Smooth muscle cell of the brain vasculature (primary cell): ENCODE measurements at places on chromosomes 16 and 17.

DNA sequence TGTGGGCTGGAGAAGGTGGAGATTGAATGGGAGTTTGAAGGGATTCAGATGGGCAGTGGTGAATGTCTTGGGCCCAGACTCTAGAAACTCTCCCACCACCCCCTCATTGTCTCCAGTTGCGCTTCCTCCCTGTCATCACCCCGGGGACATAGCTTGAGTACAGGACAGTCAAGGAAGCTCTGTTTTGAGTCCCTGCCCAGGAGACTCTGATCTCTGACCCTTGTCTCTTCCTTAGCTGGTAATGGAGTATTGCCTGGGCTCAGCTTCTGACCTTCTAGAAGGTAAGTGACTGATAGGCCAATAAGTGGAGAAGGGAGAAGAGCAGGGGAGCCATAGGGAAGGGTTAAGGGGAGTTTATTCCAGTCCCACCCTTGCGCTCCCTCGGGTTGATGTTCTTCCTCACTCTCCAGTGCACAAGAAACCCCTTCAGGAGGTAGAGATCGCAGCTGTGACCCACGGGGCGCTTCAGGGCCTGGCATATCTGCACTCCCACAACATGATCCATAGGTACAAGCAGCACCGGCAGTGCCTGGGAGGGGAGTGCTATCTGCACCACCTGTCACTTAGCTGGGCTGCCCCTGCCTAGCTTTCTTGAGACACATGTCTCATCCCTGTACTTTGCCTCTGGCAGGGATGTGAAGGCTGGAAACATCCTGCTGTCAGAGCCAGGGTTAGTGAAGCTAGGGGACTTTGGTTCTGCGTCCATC lies 5.0 kb downstream of the TAOK2 start:
- no peak for DNase-seq

DNA sequence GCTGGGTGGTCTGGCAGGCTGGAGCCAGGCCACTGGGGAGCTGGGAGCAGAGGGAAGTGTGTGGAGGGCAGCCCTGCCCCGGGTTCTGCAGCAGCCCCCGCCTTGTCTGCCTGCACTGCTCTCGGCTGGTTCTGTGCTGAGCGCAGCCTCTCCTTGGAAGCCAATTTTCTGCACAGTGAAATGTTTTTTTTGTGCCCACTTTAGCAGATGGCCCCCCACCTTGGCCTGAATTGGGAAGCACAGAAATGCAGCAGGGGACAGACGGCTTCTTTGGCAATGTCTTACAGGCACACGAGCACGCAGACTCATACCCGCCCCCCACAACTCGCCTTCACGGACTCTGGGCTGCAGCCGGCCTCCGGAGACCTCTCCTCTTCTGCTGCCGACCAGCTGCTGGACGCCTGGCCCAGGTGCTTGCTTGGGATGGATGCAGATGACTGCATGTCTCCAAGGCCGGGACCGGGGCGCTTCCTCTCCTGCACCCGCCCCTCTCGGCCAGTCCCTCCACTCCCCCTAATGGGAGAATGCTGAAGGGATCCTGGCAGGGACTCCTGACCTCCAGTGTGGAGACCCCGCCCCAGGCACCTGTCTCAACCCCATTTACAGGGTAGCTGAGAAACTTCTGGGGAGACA lies 14.8 kb downstream of the NPTX1 start:
- DNase-seq, result no peak

DNA sequence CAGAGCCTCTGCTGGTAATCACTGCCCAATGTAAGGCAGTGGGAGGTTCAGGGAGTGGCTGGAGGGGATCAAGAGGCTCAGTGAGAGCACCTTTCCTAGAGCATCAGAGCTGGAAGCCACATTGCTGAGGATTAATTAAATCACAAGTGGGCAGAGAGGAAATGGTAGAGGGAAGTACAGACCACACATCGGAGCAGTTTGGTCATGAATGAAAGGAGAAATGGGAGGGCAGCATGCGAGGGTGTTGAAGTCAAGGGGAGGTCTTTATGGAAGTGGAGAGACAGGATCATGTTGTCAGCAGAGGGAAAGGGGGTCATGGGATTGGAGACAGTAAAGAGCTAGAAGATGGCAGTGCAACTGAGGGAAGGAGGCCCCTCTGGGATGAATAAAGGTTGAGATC lies 2.3 kb downstream of the CCL17 start:
- no peak for DNase-seq

GRCh38 chr16:73724503-73724902 lies 572.1 kb upstream of the PSMD7 start:
- DNase-seq, result no peak

- no peak for DNase-seq
Measured at GRCh38 chr17:4597975-4598374, 13.6 kb downstream of the SMTNL2 start.

- DNase-seq, result no peak
Measured at GRCh38 chr17:596763-597644, 117.6 kb downstream of the VPS53 start.

DNA sequence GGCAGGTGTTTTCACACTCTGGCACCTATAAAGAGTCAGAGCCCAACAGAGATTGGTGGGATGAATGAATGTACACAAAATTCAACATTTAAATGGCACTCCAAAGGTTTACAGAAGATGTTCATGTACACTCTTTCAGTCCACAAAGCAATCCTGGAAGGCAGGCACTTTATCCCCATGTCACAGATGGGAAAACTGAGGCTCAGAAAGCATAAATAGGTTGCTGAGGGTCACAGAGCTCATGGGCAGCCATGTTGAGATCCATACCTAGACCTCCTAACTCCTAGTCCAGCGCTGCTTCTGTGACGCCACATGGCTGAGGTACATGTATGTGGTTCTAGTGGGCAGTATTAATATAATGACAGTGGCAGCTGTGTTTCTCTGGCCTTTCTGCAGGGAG lies 157.7 kb upstream of the LHX1 start:
- DNase-seq, result no peak

DNA sequence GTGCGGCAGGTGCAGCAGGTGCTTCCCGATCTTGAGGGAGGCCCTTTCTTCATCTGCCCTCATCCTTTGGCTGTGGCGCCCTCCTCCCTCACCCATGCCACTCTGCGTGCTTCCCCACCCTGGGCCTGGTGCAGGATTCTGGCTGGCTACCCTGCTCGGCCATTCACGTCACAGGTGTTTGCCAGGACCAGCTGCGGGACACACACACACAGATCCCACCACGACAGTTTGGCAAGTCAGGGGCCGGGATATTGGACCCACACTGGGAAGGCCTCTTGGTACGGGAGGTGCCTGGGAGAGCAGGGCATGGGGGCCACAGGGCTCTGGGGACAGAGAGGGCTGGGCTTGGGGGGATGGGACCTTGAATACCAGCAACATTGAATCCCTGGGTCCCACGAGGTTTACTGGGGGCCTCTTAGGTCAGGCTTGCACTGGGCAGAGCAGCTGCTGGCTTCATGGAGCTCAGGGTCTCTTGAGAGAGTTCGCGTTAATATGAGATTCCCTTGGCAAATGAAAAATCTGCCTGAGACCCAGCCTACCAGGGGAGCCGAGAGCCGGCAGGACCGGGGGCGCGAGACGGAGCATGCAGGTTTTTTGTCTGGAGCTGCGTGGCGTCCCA lies 15.1 kb downstream of the ADCY7 start:
- no peak for DNase-seq

DNA sequence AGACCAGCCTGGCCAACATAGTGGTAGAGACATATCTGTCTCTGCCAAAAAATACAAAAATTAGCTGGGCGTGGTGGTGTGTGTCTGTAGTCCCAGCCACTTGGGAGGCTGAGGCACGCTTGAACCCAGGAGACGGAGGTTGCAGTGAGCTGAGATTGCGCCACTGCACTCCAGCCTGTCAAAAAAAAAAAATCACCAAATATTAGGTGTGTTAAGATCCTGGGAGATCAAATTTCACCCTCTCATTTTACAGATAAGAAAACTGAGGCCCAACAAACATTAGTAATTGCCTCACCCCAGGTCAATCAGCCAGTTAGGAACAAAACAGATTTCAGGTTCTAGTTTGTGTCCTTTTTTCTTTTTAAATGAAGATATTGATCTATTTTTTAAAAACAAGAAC lies 116.7 kb downstream of the MSI2 start:
- no peak for DNase-seq

GRCh38 chr17:27456681-27457359 lies 572 bp downstream of the KSR1 start:
- DNase-seq, result no peak

DNA sequence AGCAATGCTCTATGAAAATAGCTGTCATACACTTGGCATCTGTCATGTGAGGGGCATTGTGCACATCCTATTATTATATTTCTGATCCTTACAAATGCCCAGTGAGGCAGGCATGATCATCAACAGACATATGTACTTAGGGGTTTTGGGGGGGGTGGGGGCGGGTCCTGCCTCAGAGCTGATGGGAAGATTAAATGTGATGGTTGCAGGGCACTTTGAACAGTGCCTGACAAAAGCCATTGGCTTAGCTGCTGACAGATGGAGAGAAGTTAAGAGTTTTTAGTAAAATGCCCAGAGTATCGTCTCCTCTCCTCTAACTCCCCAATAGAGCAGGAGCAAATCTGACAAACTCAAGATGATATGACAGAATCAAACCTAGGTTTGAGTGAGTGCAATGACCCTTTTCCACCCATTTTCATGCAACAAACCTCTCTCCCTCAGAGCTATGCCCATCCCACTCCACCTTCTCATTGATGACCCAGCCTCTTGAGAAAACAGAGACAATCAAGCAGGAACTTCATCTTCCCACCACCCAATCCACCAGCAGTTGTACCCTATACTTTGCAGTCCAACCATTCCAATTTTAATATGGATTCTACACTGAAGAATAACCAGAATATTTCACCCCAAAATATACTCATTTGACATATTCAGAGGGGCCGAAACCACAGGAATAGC lies 4.8 kb downstream of the KLHL11 start:
- DNase-seq, result no peak

DNA sequence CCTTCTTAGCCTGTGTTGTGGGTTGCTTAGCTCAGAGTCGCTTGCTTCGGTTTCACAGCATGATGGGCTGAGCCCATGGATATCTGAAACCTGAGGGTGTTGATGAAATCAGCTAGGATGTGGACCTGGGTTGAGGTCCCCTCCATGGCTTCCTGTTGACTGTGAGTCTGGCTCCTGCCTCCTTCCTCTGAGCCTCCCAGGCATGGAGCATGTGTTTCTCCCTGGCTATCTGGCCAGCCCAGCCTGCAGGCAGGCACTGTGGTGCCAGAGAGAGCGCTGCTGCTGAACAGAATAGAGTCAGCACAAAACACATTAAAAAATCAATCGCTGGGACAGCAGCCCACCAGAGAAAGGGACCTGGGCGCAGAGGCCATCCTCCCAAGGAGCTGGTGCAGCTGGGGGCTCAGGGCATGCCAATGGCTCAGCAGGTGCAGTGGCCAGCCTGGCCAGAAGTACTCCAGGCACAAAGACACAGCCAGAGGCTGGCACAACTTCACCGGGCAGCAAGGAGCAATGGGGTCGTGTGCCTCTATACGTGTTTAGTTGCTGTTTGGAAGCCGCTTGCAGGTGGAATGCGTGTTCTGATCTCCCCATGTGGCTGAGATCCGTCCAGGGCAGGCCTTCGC lies 28.3 kb upstream of the GPRC5C start:
- no peak for DNase-seq

DNA sequence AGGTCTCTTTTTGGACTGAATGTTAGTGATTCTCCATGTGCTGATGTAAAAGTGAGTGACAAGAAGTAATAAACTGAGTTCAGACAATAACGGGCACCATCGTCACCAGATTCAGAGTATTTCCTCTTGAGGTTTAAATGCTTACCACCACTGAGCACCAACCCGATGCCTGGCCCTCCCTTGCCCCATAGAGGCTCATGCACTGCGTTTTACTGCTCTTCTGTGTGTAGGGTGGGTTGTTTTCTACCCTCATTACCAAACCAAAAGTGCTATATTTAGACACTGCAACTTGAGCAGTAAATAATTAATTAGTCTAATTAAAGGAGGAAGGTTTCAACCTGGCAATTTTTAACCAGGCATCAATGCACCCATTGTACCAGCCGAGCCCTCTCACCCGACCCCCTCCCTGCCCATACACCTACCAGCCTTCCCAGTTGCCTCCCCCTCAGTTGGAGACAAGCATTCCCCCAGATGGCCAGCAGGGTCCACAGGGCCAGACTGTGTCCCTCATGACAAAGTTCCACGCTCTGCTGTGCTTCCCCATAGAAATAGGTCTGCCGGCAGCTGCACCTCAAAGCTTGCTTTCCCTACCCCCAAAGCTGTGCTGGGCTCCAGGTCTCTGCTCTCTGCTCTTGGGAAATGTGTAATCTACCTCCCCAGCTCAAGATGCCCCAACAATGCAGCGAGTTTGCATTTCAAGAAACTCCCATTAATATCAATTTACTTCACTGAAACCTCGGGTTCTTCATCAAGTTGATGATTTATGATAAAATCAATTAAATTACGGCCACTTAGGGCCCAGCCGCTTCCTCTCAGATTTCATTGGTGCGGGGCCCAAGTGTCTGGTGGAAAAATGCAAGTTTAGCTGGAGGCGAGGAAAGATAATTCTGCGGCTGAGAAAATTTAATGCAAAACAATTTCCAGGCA lies 16.0 kb downstream of the HOXB4 start:
- DNase-seq, result no peak

GRCh38 chr17:64152428-64153125 lies 22.6 kb upstream of the ERN1 start:
- DNase-seq, result no peak
